ENCODE measurements at places on chromosomes 7 and 10.

GRCh38 chr10:104113376-104113956, 8.5 kb upstream of the SFR1 start:
- no peak for DNase-seq

DNA sequence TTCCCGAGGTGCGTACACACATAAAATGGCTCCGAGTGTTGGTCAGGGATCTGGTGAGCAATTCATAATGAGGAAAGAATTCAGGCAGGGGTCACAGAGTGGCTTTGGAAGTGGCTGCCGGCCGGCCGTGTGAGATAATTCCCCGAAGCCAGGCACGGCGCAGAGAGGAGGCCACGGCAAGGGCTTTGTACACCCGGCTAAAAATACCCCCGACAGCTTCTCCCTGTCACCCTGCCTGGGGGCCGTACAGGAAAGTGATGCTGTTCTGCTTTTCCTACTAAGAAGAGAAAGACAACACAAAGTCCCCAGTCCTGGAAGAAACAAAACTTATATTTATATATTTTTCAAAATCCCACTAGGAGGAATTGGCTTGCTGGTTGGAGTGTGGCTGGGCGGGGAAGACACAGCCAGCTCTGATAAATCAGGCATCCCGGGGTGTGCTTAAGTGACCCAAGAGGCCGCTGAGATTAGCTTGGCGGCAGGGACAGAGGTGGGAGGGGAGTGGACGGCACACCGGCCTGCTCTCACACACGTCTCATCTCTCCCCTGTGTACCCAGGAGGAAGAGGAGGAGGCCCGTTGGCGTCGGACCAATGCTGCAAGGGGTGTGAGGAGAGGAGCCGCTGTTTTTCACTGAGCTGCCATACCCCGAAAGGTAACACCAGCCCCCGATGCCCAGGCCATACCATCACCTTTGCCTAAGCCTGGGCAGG, 70.5 kb downstream of the ZMIZ1 start:
- peak; percentile 95 for DNase-seq

DNA sequence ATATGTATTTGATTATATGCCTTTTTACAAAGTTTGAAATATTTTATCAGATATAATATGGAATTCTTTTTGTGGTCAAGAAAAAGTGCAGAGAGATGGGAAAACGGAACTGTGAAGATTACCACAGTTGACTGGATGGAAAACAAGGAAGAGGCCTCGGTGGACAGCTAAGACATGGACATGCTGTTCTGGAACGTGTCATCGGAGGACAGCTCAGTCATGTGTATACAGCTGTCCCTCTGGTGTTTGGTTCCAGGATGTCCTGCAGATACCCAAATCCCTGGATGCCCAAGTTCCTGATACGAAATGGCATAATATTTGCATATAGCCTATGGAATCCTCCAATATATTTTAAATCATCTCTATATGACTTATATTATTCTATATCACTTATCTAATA, 49.4 kb downstream of the TRIL start:
- DNase-seq: no peak

DNA sequence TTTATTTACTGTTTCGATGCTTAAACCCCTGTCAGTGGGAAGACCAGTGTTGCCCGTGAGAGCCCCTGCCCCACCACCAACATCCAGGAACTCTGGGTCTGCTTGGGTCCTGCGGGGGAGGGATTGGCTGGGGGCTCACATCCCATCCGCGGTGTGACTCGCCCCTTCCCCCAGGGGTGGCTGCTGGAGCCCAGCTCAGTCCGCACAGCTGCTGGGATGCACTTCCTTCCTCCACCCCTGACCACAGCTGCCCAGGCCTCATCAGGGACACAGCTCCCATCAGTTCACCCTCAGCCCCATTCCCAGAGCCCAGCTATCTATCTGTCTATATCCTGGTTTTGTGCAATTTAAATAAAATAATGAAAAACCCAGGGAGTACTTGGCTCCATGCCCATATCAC, 54.5 kb downstream of the JAKMIP3 start:
- no peak for DNase-seq

DNA sequence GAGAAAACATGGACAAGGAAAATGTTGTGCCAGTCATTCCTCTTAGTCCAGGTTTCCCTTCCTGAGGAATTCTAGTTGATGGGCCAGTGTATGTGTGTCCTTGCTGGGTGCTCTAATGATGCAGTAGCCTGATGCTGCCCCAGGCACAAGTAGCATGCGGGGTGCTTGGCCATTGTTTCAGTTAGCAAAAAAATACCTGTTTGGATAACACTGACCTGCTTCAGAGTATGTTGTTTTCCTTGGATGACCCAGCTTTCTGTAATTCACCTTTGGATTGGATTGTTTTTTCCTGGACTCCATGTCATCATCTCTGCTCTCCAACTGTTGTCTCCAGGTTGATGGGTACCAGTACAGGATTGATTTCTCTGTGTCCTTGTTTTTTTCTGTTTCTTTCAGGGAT, 169.2 kb downstream of the SND1 start:
- no peak for DNase-seq

DNA sequence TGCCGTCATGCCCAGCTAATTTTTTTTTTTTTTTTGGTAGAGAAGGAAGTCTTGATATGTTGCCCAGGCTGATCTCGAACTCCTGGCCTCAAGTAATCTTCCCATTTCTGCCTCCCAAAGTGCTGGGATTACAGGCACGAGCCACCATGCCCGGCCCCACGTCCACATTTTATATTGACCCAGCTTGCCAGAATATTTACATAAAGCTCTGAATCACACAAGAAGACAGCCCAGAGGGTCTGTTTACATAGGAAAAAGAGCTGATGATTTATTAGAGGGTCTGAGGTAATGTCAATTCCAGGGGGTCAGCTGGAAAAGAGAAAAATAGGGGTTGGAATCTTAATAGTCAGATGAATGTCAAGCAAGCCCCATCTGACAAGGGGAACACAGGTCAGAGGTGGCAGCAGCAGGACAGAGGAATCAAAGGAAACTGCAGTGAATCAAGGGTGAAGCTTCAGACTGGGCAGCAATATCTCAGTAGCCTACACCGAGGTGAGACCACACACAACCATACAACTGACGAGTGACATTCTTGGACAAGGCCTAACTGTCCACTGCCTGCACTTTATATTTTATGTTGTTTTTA, 15.8 kb upstream of the SLF2 start:
- DNase-seq: no peak

DNA sequence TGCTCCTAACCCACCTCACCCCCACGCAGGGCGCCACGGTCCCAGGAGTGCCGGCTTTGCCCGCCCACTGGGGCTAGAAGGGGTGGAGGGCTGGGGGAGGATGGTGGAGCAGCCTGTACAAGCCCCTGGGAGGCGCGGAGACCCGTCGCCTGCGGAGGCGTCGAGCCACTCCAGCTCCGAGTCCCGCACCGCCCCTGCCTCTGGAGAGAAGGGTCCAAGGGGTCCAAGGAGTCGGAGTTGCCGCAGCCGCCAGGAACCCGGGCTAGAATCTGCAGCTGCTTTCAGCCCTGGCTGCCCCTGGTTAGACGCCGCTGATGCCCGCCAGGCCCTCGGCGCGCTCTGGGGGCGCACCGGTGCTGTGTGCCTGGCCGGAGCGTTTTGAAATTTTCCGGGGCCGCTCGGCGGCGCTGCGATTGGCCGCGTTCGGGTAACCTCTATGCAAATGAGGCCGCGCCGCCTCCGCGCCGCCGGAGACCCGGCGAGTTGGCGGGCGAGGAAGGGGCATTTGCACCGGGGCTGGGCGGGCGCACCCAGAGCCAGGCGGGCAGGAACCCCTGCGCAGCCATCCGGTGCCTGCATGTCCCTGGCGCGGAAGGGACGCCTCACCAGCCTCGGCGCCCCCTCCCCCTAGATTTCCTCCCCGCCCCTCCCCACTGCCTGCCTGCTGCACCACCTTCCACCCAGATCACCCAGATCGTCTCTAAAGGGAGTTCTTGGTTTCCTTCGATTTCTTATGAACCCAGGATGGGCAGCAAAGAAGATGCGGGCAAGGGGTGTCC, at the start of gene HMX2:
Gene HMX2 (plus strand): TSS at position 502 of the 779 bp plus-strand sequence. CDS start 243 bp downstream, at position 745.
- DNase-seq: no peak
